Pulmonary artery endothelial cell (primary cell): ENCODE measurements at places on chromosomes 7 and 10. TPM values are rescaled to one million over a fixed set of nuclear protein-coding genes. Genes with fewer than 3 reads are reported as not detected.

The ANXA8 gene
- not detected in 2 replicates for total RNA-seq

The NUTM2E gene
- total RNA-seq = 0.04 and 0.07 TPM in 2 replicates

The ZNF511 gene
- 27.4 and 40.4 TPM in 2 replicates for total RNA-seq

GRCh38 chr10:111836064-111836463, 347.5 kb downstream of the GPAM start:
- no peak for DNase-seq

- no peak for DNase-seq
Observed at GRCh38 chr10:5443429-5443828, 31.1 kb downstream of the NET1 start.

DNA sequence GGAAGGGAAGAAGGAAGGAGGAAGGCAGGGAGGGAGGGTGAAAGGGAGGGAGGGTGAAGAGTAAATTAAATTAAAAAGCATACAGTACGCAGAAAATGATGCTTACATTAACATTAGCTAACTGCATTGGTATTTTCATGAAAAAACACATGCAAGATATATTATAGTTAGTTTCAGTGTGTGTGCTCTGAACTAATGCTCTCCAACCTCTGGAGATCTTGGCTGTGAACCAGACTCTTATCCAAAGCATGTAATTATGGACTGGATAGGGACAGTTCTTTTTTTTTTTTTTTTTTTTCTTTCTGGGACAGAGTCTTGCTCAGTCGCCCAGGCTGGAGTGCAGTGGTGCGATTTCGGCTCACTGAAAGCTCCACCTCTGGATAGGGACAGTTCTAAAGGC, 357.0 kb downstream of the FRMD4A start:
- no peak for DNase-seq

GRCh38 chr7:47256016-47256415, 325.9 kb downstream of the TNS3 start:
- no peak for DNase-seq

GRCh38 chr7:139523199-139523941, at the start of gene CLEC2L:
CLEC2L (plus strand) TSS chr7:139523685; CDS start chr7:139523928, 243 bp downstream.
- no peak for DNase-seq

DNA sequence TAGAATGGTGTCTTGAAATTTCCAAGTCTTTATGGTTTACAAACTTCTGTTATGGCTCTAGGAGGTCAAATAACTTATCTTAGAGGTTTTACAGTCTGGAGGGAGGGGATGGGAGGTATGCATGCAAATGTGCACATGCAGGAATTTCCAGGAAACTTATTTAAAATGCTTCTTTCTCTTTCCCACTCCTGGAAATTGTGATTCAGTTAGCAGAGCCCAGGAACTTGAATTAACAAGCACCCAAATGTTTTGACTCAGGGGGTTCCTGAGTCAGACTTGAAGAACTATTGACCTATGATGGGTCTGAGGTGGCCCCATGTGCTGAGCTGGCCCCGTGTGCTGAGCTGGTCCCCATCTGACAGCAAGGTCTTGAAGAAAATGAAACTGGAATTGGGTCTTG, 669.4 kb downstream of the INHBA start:
- DNase-seq = no peak

DNA sequence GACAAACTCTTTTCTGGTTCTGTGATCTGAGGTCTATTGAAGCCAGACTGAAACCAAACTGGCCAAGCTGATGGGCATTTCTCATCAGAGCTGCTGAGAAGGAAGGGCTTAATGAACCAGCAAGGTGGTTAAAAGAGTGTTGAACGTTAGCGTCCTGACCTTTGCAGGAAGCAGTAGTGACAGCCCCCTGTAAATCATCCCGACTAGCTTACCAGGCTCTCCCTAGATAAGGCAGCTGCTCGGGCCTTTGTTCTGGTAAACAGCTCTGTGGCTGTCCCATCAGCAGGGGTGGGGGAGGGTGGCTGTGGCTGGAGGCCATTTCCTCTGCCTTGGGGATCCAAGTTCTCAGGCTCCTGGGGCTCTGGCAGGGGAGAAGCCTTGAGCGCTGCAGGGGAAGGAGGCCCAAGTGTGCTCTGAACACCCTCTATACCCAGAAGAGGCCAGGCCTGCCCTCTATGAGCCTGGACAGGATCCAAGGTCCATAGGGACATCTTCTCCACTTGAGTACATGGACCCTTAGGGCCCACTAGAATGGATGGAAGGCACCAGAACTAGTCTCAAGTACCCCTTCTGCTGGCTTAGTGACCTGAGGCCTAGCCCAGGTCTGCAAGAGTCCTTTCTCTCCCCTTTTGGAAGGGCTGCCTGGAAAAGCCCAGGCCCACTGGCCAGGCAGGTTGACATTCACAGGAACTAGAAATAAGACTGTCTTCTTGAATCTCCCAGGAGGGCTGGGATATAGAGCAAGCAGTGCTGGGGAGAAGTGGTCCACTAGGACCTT, 134.6 kb downstream of the ARHGAP22 start:
- peak; percentile 53 for DNase-seq

DNA sequence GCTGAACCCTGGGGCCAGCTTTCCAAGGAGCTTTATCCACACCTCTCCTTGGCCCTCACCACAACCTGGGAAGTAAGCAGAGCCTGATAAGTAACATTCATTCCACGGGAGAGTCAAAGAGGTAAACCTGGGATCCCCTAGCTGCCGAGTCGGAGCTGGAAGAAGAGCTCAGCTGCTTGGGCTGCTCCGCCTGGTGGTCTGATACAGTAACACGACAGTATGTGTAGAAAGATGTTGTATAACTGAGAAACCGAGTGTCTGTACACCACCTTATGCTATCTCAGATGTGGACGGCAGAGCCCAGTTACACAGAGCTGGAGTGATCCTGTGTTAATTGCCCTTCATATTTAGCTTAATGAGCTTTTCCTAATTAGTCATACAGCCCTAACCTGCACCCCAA, 151.3 kb upstream of the KMT2E start:
- DNase-seq = no peak

GRCh38 chr7:131331806-131332205, 4.1 kb downstream of the MKLN1 start:
- no peak for DNase-seq

GRCh38 chr7:17463511-17464085, 165.1 kb downstream of the AHR start:
- DNase-seq = no peak

- DNase-seq = no peak
Observed at GRCh38 chr7:20144801-20145200, 72.4 kb downstream of the MACC1 start.
